ENCODE measurements at places on chromosomes 5 and 9.

DNA sequence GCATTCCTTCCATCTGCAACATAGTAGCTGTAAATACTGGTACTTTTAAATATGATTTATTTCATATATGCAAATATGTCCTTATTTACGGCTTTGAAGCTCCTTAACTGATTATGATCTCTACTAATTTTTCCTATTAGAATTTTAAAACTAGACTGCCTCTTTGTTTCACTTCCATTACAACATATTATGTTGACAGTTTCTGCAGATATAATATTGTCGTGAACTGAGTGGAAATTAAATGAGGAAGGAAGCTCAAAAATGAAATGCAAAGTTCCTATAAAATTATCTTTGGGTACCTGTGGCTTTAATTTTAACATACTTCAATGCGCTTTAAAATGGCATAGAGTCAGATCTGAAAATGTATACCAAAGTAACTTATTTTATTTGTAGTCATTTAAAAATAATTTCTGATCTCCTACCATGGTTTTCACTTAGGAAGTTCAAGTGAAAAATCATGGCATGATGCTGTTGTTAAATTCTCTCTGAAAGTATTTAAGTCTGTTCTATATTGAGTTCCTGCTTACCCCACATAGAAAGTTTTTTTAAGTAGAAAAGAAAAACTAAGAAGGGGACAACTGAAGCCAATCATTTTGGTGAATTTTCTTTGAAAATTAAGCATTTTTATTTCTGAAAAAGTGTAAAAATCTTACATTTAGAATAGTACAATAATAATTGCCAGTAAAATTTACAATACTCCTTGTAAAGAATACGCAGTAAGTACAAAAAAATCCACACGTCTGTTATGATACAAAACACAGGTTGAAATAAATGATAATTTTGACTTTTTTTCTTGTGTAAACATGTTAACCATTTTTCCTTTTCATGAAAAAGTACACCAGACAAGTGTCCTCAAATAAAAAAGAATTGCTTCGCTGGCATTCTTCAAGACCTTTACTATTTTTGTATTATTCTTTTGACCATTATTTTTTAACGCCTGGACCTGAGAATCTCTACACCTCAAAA is 2.6 kb downstream of the FOXD1 start:
- no peak for DNase-seq

GRCh38 chr9:80061096-80061495 is 489.3 kb downstream of the TLE4 start:
- no peak for DNase-seq

- no peak for DNase-seq
These were observed 1.4 kb downstream of the TJP2 start for GRCh38 chr9:69175486-69175885.

GRCh38 chr5:144120661-144121180 is 49.7 kb downstream of the YIPF5 start:
- no peak for DNase-seq

GRCh38 chr5:40669606-40670390 is 9.9 kb upstream of the PTGER4 start:
- no peak for DNase-seq

- DNase-seq = no peak
These were observed 84.6 kb downstream of the SNX24 start for GRCh38 chr5:122929980-122930379.

DNA sequence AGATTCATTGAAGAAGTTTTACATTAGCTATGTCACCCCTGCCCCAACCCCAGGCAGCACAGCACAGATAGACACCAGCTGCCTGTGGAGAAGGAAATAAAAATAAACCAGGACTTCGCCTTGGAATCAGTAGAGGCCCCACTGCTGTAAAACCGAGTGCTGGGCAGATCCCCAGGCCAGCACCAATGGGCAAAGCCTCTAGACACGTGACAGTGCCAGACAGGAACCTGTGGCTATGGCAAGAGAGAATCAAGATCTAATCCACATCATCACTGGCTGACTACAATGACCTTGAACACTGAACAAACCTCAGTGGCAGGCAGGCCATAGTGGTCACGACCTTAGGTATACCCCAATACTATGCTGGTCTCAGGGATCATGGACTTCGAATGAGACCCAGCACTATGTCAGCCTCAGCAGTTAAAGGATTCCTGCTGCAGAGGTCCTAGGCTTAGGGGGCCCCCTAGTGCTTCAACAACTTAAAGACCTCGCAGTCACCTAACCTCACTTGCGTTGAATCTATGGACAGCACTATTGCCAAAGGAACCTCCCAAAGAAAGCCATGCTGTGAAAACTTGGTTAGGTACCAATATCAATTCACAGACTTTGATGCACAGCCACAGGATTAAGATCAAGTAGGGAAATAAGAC is 2118.6 kb upstream of the C9orf72 start:
- DNase-seq = no peak

- DNase-seq = no peak
These were observed 10.9 kb upstream of the RIMOC1 start for GRCh38 chr5:41893074-41893851.

- DNase-seq = no peak
These were observed 99.7 kb upstream of the MAN2A1 start for GRCh38 chr5:109589986-109590385.

- DNase-seq = no peak
These were observed 47.5 kb upstream of the TLE4 start for GRCh38 chr9:79524266-79524665.

DNA sequence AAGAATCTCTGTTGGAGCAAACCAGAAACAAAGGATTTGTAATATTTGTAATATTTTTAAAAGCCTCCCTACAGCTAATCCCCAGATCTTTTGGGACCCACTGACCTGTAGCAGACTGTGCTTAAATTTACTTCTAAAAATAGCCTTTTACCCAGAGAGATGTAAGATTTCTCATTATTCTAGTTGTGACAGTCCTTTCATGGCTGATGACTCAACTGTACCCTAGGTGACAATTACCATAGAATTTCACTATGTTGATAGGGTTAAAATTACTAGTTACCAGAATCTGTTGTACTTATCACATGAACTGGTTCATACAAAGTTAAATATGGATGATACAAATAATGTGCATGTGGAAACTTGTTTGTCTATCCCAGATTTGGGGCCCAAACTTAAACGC is 543.9 kb upstream of the SEMA6A start:
- DNase-seq = no peak

DNA sequence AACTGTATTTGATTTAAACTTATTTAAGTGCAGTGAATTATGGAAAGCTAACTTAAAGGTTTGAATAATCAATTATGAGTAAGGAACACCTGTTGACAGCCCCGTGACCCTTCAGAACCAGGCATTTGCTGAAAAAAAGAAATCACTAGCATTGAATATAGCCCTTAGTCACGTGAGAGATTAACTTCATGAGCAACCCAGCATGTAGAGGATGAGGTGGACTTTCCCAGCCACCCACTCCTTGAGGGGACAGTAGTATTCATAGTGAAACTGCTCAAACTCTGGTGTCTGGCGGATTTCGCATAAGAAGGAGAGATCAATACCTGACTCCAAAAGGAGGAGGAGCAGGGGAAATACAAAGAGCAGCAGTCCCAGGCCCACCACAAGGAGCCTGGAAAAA is 184.8 kb upstream of the RASEF start:
- DNase-seq = no peak

- no peak for DNase-seq
These were observed 17.2 kb downstream of the NKX2-5 start for GRCh38 chr5:173217626-173218397.

GRCh38 chr5:162196351-162196750 is 128.8 kb downstream of the GABRG2 start:
- DNase-seq = no peak

DNA sequence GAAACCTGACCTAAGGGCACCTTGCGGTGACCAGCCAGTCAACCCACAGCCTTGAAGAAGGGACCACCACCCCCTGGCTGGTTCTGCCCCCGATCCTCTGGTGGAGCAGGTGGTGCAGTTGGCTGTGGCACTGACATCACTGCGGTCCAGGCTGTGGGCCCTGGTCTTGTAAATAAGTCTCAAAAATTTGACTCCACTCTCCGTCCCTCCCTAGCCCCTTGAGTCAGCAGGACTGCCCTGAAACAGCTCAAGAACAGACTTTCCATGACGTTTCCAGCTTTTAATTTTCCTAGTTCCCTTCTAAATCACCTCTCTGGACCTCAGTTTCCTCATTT is 134.8 kb upstream of the BOD1 start:
- no peak for DNase-seq

GRCh38 chr5:3660630-3661029 is 65.0 kb downstream of the IRX1 start:
- no peak for DNase-seq

DNA sequence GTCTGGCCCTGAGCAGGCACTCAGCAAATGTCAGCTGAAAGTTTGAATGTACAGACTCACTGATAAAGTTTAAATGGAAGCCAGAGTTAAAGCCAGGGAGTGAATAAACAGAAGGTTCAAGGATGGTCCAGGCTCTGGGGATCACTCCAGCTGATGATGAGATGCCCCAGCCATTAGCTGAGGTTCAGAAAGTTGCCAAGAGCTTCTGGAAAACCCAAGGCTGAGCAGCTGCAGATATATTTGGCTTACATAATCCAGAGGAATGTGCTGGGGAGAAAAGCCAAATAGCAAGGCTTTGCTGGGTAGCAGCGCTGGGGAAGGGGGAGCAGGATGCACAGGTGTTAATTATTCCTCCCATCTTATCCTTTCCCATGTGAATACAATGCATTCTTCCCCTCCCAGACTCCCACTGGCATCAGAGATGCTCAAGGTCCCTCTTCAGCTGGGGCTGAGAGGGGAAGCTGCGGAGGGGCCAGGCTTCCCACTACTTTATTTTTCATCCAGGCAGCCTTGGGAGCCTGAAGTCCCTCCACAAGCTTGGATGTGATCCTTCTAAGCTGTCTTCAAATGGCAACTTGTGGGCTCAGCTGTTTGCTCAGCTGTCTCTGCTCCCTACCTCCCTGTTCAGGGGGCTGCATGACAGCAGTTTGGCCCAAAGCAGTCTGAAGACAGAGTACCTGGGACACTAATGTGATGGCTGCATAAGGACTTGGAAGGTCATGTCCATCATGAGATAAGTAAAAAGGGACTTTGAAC is 341.2 kb downstream of the TRIM32 start:
- no peak for DNase-seq

DNA sequence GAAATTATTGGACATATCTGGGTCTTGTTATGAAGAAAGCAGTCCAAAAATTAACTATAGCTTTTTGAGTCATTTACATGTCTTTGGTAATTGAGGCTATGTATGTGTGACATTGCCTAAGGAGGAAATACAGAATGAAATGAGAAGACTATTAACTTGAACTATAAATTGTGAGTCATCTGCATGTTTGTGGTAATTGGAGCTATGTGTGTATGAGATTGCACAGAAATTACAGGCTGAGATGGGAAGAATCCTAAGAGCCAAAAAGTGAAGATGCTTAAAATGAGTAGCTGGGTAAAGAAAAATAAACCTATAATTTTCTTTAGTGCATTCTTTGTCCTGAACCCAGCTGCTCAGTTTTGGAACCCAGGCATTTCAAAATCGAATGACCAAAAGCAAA is 747.6 kb upstream of the EDIL3 start:
- DNase-seq = no peak

- DNase-seq = no peak
These were observed 28.3 kb upstream of the RAI14 start for GRCh38 chr5:34627794-34628193.

- no peak for DNase-seq
These were observed 43.5 kb upstream of the RASGRF2 start for GRCh38 chr5:80916676-80917075.

DNA sequence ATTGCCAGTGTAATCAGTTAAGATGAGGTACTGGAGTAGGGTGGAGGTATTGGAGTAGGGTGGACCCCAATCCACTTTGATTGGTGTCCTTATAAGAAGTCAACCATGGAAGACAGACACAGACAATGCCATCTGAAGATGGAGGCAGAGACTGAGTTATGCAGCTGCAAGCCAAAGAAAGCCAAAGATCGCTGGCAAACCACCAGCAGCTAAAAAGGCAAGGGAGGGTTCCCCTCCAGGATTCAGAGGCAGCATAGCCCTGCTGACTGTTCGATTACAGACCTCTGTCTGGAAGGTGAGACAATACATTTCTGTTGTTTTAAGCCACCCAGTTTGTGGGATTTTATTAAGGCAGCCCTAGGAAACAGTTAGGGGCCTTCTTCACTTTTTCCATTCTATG is 30.5 kb upstream of the CKMT2 start:
- DNase-seq = no peak

- no peak for DNase-seq
These were observed 334.7 kb downstream of the OSTF1 start for GRCh38 chr9:75422944-75423522.

DNA sequence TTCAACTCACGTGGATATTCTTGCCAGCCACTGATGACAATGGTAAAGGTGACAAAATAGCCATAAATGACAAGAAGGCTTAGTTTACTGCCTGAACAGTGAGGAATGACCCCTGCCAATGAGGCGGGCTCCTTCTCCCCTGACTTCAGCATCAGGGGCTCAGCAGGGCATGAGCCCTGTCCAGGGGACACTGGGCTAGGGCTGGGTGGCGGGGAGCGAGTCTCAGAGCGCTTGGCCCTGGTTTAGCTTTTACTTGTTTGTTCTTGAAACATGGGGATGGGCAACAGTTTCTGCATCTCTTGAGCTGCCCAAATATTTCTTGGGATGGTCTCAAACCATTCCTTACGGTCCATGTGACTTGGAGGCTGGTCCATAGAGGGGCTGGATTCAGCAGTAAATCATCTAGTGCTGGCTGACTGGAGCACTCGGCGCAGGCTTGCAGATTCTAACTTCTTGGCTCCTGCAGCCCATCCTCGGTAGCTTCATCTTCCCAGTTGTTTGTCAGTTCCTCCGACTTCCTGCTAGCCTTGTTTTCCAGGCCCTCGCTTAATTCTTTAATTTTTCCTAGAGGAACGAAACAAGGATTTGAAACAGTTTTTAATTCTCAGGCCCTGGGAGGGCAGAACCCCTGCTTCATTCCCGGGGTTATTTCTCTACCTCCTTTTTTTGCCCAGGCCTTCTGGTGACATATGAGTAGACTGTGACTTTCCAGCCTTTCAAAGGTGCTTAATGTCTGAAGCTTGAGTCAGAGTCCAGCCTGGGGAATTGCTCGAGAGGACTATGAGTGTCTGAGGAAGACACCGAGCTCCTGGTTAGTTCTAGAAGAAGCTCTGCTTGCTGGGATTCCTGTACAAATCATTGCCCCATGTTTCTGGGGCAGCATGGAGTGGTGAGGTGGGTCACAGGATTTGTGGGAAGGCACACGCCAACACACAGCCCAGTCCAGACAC is 4.5 kb upstream of the HMCN2 start:
- DNase-seq = no peak

GRCh38 chr5:10145923-10146401 is 103.7 kb downstream of the ATPSCKMT start:
- DNase-seq = no peak

DNA sequence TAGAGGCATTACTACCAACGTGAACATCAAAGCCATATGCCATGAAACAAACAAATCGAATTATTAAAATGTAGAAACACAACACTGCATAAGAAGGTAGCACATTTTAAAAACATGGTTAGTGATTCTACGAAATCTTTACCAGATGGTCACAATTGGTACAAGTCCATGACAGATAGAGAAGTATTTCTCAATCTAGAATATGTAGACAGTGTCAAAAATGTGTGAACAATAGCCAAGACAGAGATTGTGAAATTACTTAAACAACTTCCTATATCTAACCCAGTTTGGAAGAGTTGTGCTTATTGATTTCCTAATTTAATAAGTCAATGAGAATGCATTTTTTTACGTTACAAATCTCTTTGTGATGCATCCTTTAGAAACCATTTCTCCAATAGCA is 1121.6 kb downstream of the MAT2B start:
- no peak for DNase-seq

- DNase-seq = no peak
These were observed 15.2 kb upstream of the TAL2 start for GRCh38 chr9:105646879-105647594.
